Uterus (tissue), 4 donors: ENCODE measurements at places on chromosomes 3 and 15. TPM values are rescaled to one million over a fixed set of nuclear protein-coding genes. Genes with fewer than 3 reads are reported as not detected.

DNA sequence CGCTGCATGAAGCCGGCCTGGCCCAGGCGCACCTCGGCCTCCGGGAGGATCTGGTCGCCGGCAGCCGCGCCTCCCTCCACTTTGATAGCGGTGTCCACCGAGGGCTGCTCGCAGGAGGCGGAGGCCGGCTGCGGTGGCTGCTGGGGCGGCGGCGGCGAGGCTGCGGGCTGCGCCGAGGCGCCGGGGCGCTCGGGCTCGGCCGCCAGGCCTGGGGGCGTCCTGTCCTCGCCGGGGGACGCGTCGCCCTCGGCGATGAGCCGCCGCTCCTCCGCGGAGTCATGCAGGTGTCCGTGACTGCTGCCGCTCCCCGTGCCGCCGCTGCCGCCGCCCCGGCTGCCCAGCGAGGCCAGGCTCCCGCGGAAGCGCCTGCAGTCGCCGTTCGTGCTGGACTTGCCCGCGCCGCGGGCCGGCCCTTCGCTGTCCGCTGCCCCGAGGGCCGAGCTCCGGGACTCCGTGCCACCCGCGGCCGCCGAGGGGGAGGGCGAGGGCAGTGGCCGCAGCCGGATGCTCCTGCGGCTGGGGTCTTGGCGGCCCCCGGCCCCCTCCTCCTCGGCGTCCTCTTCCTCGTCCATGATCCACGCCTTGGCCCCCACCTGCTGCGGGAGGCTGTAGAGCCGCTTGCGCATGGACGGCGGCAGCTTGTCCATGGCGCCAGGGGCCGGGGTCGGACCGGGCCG is 996 bp downstream of the HCN4 start:
- DNase-seq = no peak
- H3K4me1 ChIP-seq = no peaks in the 10 kb centered on the region
- no peaks in the 10 kb centered on the region for H3K36me3 ChIP-seq

DNA sequence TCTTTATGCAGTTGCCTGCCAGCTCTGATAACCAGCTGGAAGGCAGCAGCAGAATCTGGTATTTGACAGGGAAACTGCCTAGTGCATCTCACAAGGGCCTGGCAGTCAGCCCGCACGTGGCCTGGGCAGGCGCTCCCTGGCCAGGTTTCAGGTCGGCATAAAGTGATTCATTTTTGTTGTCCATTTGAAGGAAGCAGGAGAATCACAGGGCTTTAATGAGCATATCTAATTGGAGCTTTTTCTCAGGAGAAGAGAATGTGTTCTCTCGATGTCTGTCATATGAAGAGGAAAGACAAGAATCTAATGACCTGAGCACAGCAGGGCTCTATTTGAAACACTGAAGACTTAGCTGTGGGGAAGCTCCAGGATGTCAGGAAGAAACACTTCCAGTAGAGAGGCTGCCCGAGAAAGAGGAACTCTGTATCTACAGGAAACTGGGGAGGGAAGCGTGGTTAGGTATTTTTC is 98.8 kb upstream of the MB21D2 start:
- peak; percentile 29 for DNase-seq
- H3K27me3 ChIP-seq = no peaks in the 10 kb centered on the region
- H3K27ac ChIP-seq = no peak overlapping the region
- H3K4me1 ChIP-seq = no peaks in the 10 kb centered on the region
- no peak overlapping the region for H3K4me3 ChIP-seq

The FSTL1 gene
- 356 TPM for total RNA-seq

GRCh38 chr15:98835876-98836275 is 171.7 kb downstream of the PGPEP1L start:
- no peaks in the 10 kb centered on the region for H3K36me3 ChIP-seq
- no peaks in the 10 kb centered on the region for H3K27me3 ChIP-seq
- no peak for DNase-seq
- no peaks in the 10 kb centered on the region for H3K4me1 ChIP-seq

- H3K4me1 ChIP-seq = peaks cover 4% of the 10 kb centered on the region
- no peak for DNase-seq
- H3K4me3 ChIP-seq = no peak overlapping the region
- H3K27me3 ChIP-seq = no peaks in the 10 kb centered on the region
- no peak overlapping the region for H3K27ac ChIP-seq
- no peaks in the 10 kb centered on the region for H3K36me3 ChIP-seq
Measured at GRCh38 chr15:65208647-65209046, 2.6 kb downstream of the CILP start.

GRCh38 chr15:93052090-93052879 is 36.7 kb downstream of the RGMA start:
- no peak for DNase-seq
- no peak overlapping the region for H3K4me3 ChIP-seq

GRCh38 chr3:61667383-61667782 is 106.0 kb downstream of the PTPRG start:
- H3K27me3 ChIP-seq = no peaks in the 10 kb centered on the region
- no peaks in the 10 kb centered on the region for H3K36me3 ChIP-seq
- no peak for DNase-seq

The CFAP20DC gene
- 5.1 TPM for total RNA-seq

DNA sequence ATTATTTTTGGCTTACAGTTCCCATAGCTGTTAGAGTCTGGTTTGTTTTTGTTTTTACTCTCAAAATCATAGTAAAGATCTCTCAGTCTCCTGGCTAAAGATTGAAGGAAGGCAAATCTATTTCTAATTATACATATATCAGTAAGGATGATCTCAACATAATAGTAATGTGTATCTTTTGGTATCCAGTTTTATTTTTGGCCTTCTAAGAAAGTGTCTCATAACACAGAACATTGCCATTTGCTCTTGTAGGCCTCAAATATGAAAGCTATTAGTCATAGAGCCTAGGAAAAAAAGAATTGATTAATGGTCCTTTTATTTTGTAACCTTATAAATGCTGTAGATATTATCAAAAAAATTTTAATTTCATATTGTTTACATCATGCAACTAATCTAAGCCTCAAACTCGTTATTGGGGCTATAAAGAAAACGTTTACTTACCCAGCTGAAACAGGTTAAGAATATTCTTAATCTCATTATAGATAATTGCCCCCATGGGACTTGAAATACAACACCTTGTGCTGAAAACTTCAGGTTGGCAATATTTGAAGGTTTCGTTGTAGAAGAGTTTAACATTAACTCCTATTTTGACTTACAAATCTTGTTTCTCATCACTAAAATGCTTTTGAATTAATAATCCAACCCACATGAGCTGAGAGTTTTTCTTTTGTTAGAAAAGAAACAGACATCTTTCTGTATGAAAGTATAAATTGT is 16.7 kb downstream of the FBXO45 start:
- no peak overlapping the region for H3K27ac ChIP-seq
- no peak for DNase-seq
- no peaks in the 10 kb centered on the region for H3K36me3 ChIP-seq

DNA sequence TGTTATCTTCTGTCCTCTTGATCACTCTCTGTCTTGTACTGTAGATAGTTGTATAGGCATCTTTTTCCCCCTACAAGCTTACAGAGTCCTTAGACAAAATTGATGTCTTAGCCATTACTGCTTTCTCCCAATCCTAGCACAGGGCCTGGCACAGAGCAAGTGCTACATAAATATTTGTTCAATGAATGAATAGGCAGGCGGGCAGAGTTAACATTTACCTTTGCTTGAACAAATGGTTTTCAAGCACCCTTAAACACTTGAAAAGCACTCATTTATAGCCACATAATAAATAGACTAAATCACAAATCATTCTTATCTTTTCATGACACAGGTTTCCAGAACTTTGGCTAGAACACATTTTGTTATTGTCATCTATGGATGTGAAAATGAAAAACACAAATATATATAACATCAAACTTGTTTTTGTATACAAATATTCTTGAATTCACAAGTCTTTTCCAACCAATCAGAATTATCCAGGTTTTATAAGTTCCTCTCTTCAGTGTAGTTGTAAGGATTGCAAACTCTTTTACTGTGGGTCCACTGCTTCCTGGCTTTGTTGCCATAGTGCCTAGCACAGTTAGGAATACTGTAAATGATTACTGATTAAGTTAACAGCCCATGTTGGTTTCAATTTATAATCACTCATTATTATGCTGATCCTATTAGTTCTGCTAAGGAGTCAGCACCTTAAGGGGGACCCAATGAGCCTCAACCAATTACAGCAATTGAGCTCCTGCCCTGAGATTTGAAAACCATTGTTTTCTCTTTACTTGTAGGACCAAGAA is 61.9 kb downstream of the ISL2 start:
- no peak overlapping the region for H3K27ac ChIP-seq
- no peaks in the 10 kb centered on the region for H3K27me3 ChIP-seq
- H3K4me1 ChIP-seq = no peaks in the 10 kb centered on the region
- no peak overlapping the region for H3K4me3 ChIP-seq
- H3K36me3 ChIP-seq = no peaks in the 10 kb centered on the region
- no peak for DNase-seq
